ENCODE measurements at places on chromosomes 6 and 20.

DNA sequence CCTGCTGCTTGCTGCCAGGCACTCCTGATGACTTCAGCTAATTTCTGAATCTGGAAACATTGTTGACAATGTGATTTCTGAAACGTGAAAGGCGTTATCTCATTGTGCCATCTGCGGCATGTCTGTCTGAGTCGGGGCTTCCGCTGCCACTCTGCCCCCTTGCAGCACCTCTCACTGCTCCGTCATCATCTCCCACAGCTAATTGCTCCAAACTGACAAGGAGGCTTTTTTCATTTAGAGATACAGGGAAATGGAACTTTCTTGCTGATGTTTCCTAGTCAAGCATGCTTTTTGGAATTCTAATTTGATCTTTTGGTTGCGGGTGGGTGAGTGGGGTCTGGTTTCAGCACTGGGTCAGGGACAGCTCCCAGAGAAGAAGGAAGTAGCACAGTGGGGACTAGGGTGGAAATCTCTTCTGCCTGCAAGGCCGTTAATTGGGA, 233.5 kb downstream of the DHX35 start:
- no peak for ATAC-seq

DNA sequence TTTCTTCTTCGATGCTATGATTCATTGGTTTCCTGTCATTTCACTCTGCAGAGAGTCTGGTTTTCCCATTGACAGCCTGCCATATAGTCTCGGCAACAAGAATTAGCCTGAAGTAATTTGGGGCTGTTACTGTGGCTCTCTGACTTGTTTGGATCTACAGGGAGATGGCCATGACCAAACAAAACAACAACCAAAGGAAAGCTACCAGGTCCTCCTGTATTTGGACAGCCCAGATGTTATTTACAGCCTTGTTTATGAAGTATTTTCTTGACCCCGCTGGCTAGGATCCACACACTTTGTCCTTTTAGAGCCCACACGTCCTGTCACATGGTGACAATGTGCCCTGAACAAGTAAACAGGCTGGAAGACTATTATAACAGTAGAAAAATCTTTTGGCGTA, 111.4 kb upstream of the PREP start:
- ATAC-seq, result no peak

- ATAC-seq, result no peak
Observed at GRCh38 chr6:36487698-36488097, 44.9 kb downstream of the KCTD20 start.

DNA sequence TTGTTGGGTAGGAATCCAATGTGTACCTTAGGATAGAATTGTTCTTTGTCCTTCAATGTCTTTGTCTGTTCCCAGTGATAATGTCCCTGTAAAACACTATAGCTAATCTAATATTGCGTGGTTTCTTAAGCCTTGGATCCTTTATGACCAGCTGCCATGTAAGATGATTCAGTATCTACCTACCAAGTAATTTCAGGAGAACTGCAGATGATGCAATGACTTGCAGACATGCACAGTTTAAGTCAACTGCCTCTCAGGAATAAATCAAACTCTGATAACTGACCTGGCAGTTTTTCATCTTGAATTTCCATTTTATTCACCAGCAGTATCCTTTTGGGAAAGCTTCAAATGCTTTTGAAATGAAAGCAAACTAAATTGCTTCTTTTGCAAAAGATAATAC, 157.8 kb downstream of the TPBG start:
- no peak for ATAC-seq
